ENCODE measurements at places on chromosomes 7 and 10.

DNA sequence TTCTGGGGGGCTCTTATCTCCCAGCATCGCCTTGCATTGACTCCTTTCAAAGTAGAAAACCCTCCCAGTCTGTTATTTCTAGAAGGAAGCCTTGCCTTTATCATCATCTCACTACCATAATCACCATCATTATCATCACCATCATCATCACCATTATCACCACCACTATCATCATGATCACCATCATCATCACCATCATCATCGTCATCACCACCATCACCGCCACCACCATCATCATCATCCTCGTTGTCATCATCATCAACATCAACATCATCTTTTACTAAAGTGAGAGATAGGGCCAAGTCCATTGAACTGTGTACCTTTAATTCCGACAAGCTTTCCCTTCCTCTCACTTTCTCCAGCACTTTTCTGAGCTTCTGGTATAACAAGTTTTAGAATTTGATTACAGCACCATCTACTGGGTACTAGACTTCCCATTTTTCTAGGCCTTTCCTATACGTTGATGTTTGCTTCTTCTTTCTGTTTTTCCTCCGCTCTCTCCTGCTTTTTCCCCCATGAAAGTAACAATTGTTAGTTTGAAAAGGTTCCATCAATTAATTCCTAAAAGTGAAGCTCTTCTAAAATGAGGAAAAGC is 226.4 kb downstream of the BUB3 start:
- DNase-seq, result peak; percentile 45

- DNase-seq, result peak; percentile 46
Observed at GRCh38 chr7:25456467-25457171, 228.3 kb upstream of the NPVF start.

DNA sequence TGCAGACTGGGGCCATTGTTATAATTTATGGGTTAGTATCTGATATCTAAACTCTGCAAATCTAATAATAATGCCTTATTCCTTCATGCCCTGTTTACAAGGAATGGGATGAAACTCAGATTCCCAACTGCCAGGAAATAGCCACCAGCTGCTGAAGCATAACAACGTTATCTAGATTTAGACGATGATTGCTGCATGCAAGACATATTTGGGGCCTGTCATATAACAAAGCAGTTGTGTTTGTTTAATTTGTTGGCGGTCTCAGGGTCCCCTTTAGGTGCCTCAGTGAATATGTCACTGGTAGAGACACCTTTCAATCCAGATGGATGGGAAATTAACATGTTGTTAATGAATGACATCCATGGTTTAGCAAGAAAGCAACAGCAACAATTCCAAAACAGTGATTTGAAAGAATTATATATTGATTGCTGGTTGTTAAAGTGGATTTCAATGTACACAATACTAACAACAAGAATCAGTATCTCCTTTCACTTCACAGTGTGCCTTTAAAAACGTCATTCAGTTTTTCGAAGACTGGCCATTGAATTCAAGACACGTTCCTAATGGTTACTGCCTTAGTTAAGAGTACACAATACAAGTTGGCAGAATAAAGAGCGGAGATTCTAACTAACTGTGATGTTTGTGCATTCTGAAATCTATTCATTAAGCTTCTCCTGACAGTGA is 860.6 kb upstream of the CELF2 start:
- no peak for DNase-seq

DNA sequence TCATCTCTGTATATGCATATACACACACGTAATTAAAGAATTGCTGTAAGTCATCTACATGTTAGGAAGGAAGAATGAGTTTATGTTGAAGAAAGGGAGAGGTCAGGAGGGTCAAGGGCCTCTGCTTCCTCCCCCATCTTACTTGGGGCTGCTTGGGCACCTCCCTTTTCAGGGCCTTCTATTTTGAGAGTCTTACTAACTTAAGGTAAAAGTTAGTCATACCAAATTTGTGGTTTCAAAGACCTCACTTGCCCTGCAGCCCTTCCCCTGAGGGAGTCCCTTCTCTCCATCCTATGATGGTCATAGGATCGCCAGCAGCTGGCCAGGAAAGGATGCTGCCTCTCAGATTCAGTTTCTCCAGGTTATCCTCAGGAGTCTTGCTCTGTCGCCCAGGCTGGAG is 2.6 kb downstream of the PLEKHS1 start:
- no peak for DNase-seq

GRCh38 chr7:130939321-130940095 is 205.5 kb upstream of the KLF14 start:
- no peak for DNase-seq

GRCh38 chr7:102273749-102274712 is 12.6 kb upstream of the SH2B2 start:
- DNase-seq, result no peak

All from inflammatory macrophage (primary cell).